ENCODE measurements at places on chromosomes 7 and 10.

- no peak for DNase-seq
These were observed 170.8 kb upstream of the CDCA7L start for GRCh38 chr7:22116451-22117030.

DNA sequence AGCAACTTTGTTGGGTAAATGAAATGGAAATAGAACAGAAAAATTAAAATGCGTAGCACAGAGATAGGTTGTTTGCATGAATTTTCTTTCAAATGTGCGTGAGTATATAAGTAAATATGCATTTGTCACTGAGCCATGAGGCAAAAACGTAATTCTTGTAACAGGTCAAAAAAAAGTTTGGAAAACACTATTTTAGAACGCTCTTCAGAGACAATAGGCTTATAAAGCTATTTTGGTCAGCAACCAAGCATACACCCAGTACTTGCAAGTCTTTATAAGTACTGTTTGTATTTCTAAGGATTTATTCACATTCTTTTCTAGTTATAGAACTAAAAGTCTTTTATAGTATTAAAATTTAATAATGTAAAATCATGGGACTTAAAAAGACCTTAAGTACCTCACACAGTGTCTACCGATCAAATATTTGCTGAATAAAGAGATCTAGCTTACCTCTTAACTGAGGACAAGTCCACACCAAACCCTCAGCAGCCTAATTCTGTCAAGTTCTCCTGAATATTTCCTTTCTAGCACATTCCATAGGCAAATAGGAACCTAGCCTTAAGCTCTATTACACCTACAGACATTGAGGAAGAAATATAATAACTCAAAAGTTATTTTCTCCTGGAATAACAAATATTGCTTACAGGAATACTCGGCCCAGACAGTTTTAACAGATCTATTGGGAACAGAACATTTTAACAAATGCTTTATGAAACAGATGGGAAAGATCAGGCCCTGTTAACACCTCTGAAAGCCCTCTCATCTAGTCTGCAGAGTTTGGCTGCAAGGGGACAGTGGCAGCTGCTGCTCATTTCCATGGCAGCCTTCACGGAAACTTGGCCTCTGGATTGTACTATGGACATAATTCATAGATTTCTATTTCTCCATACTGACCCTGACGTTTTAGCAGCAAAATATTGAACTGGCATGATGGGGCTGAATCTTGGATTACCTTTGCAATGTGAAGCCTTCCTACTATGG, 8.8 kb downstream of the CRPPA start:
- no peak for DNase-seq

DNA sequence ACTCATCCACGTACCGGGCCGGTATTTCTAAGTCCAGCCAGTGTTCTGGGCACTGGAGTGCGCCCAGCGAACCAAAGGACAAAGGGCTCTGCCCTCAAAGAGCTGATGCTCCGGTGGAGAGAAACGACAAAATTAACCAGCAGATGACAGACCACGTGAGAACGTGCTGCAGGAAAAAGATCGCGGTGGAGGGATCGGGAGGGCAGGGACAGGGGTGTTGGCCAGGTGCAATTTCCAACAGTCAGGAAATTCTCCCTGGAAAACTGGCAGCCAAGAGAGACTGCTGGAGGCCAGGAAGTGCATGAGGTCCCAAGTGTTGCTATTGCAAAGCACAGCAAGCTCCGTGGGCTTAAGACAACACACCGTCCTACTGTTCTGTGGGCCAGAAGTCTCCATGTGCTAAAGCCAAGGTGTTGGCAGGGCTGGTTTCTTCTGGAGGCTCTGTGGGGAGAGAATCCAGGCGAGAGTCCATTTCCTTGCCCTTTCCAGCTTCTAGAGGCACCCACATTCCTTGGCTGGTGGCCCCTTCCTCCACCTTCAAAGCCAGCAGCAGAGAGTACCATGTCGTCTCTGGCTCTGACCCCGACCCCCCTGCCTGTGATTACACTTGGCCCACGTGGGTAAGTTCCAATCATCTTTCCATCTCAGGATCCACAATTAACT, 21.3 kb upstream of the AMZ1 start:
- DNase-seq, result no peak

DNA sequence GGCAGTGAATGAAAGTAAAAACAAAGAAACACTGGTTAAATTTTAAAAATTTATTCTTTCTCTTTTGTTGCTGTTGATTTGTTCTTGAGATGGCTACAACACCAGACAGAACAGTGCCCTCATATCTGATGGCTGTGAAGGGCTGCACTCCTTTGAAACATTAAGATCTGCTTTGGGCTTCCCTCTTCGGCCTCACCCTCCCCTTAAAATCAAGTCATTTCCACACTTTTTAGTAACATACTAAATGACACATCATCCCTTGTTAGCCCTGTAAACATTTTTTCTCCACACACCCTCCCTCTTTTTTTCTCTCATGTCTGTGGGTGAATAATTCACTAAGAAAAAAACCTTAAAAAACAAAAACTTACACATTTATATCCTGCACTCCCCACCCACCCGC, 16.4 kb downstream of the IRF5 start:
- no peak for DNase-seq

- DNase-seq, result no peak
These were observed 29.3 kb downstream of the AFAP1L2 start for GRCh38 chr10:114375047-114375446.

- no peak for DNase-seq
These were observed 589.5 kb downstream of the ARL4A start for GRCh38 chr7:13276977-13277376.

Data from stimulated activated naive CD4-positive, alpha-beta T cell treated with Interleukin-2 at 50 U/mL for 16 hours (primary cell).